CD4-positive, alpha-beta T cell treated with Interleukin-10 for 1 hour (primary cell): ENCODE measurements at places on chromosomes 3 and 15.

- no peak for DNase-seq
Observed at GRCh38 chr3:84959470-84960271, 882 bp downstream of the CADM2 start.

DNA sequence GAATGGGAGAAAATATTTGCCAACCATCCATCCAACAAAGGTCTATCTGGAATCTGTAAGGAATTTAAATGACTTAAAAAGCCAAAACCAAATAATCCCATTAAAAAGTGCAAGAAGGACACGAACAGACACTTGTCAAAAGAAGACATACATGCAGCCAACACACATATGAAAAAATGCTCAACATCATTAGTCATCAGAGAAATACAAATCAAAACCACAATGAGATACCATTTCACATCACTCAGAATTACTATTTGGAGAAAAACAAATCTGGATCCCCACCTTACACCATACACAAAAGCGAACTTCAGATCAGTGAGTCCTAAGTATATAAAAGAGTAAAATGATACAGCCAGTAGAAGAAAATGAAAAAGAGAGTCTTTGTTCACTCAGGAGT is 58.6 kb upstream of the MNS1 start:
- DNase-seq, result no peak

DNA sequence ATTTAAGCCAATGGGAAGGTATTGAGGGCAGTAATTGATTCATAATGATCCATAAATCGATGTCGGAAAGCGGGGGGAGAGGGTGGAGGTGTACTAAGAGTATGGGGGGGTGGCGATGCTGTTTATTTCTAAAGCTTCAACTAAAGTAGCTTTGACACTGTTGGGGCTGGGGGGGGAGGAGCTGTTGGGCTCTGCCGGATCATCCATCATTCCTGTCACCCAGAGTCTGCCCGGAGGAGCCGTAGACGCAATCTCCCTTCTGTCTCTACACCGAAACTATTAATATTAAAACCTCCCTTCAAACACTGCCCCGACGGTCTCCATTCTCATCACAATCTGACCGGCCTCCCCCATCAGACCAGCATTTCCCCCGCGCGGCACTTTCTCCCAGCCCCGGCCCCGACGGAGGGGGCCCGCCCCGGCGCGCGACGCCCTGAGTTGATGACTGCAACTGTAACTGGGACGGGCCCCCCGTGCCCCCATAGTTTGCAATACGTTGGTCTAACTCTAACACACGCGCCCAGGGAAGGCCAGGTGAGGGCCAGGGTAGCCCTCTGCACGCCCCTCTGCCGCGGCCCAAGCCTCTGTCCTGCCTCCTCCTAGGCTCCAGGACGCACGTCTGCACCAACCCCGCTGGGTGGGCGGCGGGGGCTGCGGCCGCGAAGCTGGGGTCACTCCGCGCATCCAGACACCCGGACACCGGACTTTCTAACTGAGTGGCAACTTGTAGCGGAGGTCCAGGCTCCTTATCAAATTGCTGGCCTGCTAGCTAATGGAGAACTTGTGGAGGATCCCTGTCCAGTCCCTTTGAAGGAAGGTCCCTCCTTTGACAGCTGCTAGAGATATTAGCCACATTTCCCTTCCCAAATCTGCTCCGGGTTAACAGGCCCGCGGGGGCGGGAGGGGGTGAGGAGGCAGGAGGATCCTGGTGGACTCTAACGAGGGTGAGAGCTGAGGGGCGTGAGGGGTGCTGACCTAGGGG is 212.0 kb downstream of the MEIS2 start:
- no peak for DNase-seq

GRCh38 chr3:23253214-23253613 is 50.1 kb downstream of the UBE2E2 start:
- DNase-seq, result no peak

- no peak for DNase-seq
Observed at GRCh38 chr3:171435757-171436156, 24.4 kb downstream of the TNIK start.

DNA sequence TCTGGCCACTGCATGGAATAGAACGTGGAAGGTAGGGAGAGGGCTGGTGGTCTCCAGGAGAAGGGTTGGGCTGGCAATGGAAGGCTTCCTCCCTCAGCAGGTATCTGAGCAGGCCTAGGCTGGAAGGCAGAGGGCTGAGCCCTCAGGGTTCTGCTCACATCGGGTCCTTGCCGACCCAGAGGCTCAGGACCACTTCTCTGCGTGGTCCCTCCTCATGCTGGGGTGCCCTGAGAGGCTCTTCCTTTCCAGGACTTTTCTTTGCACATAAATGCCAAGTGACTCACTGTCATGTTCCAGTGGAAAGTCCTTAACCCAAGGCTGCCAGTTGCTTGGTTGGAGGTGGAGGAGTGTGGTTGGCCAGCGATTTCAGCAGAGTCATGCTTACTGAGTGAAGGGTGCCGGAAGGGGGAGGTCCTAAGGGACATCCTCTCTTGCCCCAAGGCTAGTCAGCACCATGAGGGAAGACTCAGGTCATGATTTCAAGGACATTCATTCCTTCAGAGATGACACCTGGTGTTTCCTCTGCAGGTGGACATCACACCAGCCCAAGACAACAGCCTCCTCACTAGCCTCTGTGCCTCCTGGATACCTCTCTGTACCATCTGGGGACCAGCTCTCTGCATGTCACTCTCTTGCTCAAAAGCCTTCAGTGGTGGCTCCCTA is 8.2 kb downstream of the SLC6A6 start:
- DNase-seq, result peak; percentile 24

DNA sequence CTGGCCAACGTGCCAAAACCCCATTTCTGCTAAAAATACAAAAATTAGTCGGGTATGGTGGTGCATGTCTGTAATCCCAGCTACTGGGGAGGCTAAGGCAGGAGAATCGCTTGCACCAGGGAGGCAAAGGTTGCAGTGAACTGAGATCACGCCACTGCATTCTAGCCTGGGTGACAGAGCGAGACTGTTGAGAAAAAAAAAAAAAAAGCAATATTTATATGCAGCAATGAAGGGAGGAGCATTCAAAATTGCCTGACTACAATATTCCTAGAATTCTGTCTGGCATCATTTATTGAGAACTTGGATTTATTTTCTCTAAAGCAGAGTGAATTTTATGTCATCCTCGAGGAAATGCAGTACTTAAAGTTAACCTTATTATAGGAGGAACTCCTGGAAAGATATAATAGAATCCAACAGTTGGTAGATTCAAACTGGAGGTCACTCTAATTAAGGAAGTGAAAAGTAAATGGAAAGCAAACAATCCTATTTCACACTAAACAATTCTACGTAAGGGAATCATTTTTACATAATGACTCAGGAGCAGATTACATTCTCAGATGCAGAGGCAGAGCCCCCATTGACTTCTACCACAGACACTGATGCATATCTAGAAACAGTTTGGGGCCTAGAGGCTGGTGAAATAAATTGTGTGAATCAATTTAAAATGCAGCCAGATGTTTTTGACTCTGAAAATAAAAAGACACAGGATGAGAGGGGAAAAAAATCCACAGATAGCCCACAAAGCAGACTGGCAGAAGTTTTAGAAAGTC is 82.1 kb upstream of the FHIT start:
- DNase-seq, result no peak

- DNase-seq, result no peak
Observed at GRCh38 chr15:79474252-79474651, 42.1 kb downstream of the MINAR1 start.

- DNase-seq, result no peak
Observed at GRCh38 chr3:49359623-49360022, 1.5 kb upstream of the GPX1 start.

GRCh38 chr3:131396170-131396569 is 14.6 kb downstream of the NUDT16 start:
- no peak for DNase-seq

GRCh38 chr15:100297812-100298211 is 44.0 kb downstream of the ADAMTS17 start:
- no peak for DNase-seq

DNA sequence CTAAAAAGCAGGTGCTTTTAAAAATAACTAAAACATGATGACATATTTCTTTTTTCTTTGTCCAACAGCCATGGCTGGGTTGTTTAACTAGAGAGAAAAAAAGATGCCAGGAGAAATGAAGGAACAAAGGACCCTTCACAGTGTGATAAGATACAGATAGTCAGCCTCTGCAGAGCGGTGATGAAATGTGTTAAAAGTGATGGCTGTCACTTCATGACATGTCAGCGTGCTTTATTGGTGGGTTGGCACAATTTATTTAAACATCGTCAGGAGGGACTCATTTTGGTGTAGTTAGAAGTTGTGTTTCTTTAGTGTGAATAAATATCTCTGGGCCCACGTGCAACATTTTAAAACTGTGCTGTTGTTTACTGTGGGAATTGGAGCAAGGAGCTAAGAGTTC is 887.4 kb upstream of the CFAP20DC start:
- DNase-seq, result no peak

- DNase-seq, result no peak
Observed at GRCh38 chr3:69357196-69357595, 28.7 kb downstream of the FRMD4B start.

GRCh38 chr3:37694284-37694675 is 167.4 kb upstream of the CTDSPL start:
- no peak for DNase-seq

DNA sequence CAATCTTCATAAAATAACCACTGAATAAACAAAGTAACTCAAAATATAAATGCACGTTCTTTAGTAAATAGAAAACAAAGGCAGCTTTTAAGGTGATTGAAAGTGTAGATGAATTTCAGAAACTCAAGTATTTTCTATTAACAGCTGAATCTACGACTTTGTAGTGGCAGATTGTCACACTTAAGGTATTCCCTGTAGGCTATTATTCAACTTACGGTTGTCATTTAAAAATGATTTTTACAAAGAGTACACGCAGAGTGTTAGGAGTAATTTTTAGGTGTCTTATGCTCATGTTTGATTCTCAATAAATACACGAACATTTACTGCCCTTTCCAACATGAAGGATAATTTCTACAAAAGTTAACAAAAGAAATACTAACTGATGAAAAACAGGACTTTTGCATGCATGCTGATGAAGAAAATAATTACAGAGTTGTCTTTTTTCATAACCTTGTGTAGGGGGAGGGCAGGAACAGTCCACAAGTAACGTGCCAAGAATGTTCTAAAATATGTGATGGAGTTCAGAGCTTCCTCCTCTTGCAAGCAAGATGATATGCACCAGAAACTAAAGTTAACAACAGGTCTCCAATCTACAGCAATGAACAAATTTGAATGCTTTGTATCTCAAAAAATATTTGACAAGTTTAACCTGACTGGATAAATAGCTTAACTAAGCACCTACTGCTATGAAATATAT is 16.7 kb downstream of the DCBLD2 start:
- no peak for DNase-seq

DNA sequence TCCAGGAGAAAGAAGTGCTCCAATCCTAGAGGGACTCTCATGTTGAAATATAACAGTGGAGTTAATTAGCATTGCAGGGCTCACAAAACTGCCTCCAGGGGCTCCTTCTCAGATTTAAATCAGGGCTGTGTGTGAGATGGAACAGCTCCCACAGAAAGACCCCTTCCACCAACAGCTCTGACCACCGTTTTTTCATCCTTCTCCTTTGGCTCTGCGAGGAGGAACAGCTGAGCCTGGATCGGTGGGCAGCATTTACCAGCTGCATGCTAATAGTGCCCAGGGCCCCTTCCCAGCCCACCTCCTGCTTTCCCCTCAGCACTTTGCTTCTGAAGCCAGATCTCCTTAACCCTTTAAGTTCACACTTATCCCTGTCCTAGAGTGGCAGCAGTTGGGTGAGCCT is 119.2 kb upstream of the UBE2E1 start:
- DNase-seq, result no peak

GRCh38 chr3:53978386-53978785 is 86.7 kb upstream of the SELENOK start:
- DNase-seq, result no peak

DNA sequence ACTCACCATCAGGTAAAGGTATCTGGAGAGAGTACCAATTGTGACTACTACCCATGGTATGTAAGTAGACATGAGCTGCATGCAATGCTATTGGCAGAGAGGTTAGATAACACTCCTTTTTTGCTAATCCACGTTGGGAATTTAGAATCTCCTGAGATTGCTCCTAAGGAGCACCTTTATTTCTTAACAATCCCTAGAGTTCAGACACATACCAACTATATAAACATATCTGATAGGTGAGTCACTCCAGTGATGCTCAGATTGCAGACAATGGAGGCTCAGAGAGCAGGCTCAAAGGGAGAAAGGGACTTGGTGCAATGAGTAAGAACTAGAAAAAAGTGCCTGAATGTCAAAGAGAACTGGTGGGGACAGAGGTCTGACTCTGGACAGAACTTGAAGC is 47.0 kb upstream of the LRRFIP2 start:
- DNase-seq, result no peak

- DNase-seq, result no peak
Observed at GRCh38 chr3:131526801-131527347, 24.1 kb upstream of the MRPL3 start.

DNA sequence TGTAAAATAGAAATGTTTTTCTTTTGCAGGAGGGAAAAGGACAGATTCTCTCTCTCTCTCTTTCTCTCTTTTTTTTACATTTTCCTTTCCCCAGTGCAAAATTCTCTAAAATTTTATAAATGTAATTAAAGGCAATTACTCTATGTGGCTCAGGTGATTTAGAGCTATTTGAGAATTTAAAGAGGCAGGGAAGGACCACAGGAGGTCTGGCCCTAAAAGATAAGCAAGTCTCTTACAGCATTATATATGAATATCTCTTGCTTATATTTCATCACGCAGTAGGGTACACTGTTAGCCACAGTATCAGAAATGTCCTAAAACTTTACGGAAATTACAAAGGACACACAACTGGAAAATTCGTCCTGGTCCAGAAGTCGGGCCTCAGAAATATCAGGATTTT is 70.5 kb upstream of the PPIB start:
- no peak for DNase-seq

DNA sequence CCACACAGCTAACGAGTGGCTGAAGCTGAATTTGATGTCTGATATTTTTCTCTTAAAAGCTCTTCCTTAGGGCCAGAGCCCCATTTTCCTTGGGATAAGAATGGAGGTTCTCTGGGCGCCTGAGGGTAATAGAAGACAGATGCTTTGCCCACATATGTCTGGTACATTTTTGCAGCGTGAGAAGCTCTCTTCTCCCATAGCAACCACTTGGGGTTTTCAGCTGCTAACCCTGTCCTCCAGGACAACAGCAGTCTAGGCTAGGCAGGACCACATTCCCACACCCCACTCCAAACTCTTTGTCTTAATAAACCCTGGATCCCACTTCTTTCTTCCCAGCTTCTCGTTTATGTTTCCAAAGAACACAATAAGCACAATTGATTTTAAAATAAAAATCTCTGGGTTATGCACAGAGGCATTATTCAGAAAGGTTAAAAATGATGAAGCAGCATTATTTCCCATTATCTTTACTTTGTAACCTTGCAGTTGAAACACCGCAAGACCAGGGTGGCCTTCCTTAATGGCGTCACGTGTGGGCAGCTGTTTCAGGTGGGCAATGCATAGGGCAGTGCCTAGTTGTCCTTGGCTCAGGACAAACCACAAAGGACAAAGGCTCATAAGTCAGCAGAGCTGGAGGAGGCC is 56.5 kb upstream of the NTRK3 start:
- no peak for DNase-seq

GRCh38 chr3:188826574-188826973 is 345.2 kb upstream of the TPRG1 start:
- DNase-seq, result no peak

- DNase-seq, result no peak
Observed at GRCh38 chr3:149964291-149964690, 6.4 kb downstream of the PFN2 start.
